Peyer's patch (tissue), 4 donors: ENCODE measurements at places on chromosomes 12 and 14.

DNA sequence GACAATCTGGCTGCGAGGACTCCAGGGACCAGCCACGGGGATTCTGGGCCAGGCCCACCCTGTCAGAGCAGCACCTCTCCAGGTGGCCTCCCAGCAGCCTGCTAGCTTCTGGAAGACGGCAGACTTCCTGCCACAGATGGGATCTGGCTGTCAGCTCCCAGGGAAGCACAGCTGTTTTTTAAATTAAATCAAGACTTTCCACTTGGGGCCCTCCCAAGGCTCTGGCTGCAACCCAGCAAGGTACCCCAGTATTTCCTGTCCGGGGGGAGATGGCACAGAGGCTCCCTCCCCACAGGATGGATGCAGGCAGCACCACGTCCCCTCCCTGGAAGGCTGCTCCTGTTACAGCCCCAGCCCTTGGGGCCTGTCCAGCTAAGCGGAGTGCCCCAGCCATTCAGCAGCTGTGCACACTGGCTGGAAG lies 56.9 kb downstream of the ACTN1 start:
- DNase-seq: no peak
- H3K27me3 ChIP-seq: no peaks in the 10 kb centered on the region

- no peak for DNase-seq
- no peaks in the 10 kb centered on the region for H3K27me3 ChIP-seq
- H3K4me3 ChIP-seq: no peak overlapping the region
- H3K36me3 ChIP-seq: no peaks in the 10 kb centered on the region
Observed at GRCh38 chr12:82660541-82661325, 26.0 kb upstream of the TMTC2 start.

GRCh38 chr12:64652346-64652745 lies 42.1 kb downstream of the RASSF3 start:
- H3K4me1 ChIP-seq: no peaks in the 10 kb centered on the region
- H3K27me3 ChIP-seq: no peaks in the 10 kb centered on the region
- no peak overlapping the region for H3K4me3 ChIP-seq
- DNase-seq: no peak
- no peak overlapping the region for H3K27ac ChIP-seq

DNA sequence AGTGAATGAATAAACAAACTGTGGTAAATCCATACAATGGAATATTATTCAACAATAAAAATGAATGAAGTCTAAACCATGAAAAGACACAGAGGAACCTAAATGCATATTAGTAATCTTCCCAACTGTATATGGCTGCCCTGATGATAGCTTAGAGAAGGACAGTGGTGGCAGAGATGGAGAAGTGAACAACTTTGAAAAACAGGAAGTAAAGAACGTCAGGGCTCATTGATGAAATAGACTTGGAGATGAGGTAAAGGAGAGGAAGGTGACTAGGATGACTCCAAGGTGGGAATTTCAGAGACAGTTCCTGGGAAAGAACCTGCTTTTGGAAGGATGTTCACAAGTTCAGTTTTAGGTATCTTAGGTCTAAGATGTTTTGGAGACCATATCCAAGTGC lies 36.3 kb upstream of the NT5DC3 start:
- no peak overlapping the region for H3K4me3 ChIP-seq
- DNase-seq: no peak
- H3K36me3 ChIP-seq: no peaks in the 10 kb centered on the region
- H3K4me1 ChIP-seq: no peaks in the 10 kb centered on the region
